ENCODE measurements at places on chromosomes 6 and 20.
A peak's percentile ranks its signal among the peaks of the same experiment; 100 is the strongest.

DNA sequence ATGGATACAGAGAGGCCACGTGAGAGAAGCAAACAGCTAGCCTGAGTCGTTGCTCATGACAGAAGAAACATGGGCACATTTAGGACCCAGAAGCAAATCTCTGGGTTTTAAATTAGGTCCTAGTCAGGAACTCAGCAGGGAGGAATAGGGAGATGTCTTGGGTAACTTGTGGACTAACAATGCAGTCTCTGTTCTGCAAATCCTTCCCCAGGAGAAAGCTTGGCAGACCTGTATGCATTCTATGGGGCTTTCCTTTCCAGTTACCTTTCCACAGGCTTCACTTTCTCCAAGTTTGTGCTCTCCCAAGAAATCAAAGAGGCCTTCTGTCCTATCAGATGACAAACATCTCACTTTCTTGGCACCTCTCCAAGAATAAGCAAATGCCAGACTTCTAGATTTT is 47.2 kb upstream of the PLCB4 start:
- H3K27ac ChIP-seq = no peak overlapping the region
- H3K4me1 ChIP-seq = peaks cover 4% of the 10 kb centered on the region
- H3K27me3 ChIP-seq = no peaks in the 10 kb centered on the region
- no peak for DNase-seq
- H3K4me3 ChIP-seq = no peak overlapping the region

- DNase-seq = no peak
- no peaks in the 10 kb centered on the region for H3K27me3 ChIP-seq
- no peaks in the 10 kb centered on the region for H3K4me1 ChIP-seq
- no peak overlapping the region for H3K4me3 ChIP-seq
Observed at GRCh38 chr20:17857639-17858449, 110.8 kb downstream of the SNX5 start.

DNA sequence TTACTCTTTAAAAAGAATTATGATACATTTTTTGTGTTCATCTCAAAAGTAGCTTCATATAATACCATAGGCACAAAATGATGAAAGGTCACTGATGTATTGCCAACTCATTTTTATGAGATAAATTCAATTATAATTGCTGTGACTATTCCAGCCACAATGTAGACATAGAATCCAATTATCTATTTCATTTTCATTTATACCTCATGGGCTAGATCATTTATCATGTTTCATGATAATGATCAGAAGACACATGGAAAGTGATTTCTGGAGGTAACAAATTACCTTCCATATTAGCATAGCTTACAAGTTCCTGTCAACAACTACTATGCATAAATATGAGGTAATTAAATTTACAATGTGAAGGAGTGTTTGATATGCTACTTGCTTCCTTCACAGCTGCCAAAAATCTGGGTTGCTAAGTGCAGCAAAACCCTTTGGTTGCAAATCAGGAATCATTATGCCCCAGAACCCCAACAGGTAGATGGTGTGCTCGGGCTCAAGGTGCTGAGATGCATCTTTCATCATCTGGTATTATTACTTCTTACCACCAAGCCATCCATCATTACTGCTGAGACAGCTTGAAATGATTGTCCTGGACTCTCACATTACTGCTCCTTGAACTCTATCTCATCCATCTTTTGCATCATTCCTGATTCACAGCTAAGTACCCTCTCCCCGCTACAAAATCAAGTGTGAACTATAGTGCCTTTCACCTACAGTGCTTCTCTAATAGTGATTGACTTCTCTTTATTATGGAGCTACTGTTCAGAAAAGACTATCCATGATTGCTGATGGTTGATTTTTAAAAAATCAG is 306.0 kb upstream of the THEMIS start:
- no peaks in the 10 kb centered on the region for H3K36me3 ChIP-seq
- H3K27ac ChIP-seq = no peak overlapping the region
- DNase-seq = no peak
- H3K4me1 ChIP-seq = no peaks in the 10 kb centered on the region

GRCh38 chr20:23413862-23414422 is 7.3 kb downstream of the NAPB start:
- H3K4me3 ChIP-seq = no peak overlapping the region
- DNase-seq = no peak

GRCh38 chr20:59788811-59789397 is 144.5 kb downstream of the SYCP2 start:
- no peak overlapping the region for H3K27ac ChIP-seq
- H3K4me3 ChIP-seq = no peak overlapping the region

GRCh38 chr6:45253453-45253852 is 74.7 kb upstream of the RUNX2 start:
- no peak for DNase-seq
- no peaks in the 10 kb centered on the region for H3K36me3 ChIP-seq
- H3K27ac ChIP-seq = no peak overlapping the region
- no peaks in the 10 kb centered on the region for H3K4me1 ChIP-seq

GRCh38 chr6:52653151-52653550 is 17.8 kb upstream of the TMEM14A start:
- no peaks in the 10 kb centered on the region for H3K36me3 ChIP-seq
- no peaks in the 10 kb centered on the region for H3K4me1 ChIP-seq
- H3K27me3 ChIP-seq = no peaks in the 10 kb centered on the region
- DNase-seq = no peak
- no peak overlapping the region for H3K27ac ChIP-seq

DNA sequence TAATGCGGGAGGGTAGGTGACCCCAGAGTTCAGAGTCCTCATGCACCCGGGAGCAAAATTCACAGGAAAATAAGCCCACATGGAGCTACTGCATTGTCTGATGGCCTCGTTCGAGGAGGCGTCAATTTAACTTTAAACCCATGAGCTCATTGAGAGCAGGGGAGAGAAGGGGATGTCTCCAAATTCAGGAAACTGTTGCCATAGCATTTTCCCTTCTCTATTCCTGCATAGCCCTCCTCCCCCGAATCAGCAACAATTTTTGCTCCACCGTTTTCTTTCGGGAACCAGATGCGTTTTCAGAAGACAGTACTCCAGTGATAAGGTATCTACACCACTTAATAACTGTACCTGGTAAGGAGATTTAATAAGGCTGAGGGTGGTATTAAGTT is 324 bp upstream of the LAMP5 start:
- peaks cover 36% of the 10 kb centered on the region for H3K27me3 ChIP-seq
- H3K4me1 ChIP-seq = no peaks in the 10 kb centered on the region
- no peak overlapping the region for H3K27ac ChIP-seq
- no peak for DNase-seq

- H3K27ac ChIP-seq = no peak overlapping the region
- H3K4me1 ChIP-seq = no peaks in the 10 kb centered on the region
- no peaks in the 10 kb centered on the region for H3K36me3 ChIP-seq
- no peaks in the 10 kb centered on the region for H3K27me3 ChIP-seq
- H3K4me3 ChIP-seq = no peak overlapping the region
Observed at GRCh38 chr6:23137611-23138010, 568.2 kb downstream of the HDGFL1 start.

GRCh38 chr20:17505636-17506517 is 25.3 kb downstream of the BFSP1 start:
- H3K4me3 ChIP-seq = peak overlapping the region; percentile 55
- H3K36me3 ChIP-seq = no peaks in the 10 kb centered on the region
- no peak for DNase-seq
- H3K27me3 ChIP-seq = no peaks in the 10 kb centered on the region

DNA sequence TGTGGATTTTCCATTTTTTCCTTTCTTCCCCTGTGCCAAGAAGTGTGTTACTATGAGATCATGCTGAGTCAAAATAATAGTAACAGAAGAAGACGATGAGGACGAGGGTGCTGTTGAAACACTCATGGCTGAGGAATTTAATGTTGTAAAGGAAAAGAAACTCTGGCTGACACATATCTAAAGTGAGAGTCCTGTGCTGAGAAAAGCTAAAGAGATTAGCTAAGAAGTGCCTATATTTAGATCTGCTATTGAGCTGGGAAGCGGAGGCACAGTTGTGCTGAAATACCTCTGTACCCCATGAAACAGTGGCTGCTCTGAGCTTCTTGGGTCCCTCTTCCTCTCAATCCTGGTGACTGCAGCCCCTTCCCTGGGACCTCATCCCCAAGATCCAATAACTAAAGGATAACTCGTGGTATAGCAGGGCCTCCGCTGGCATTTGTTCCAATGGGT is 1.1 kb upstream of the SYTL3 start:
- no peak overlapping the region for H3K4me3 ChIP-seq
- H3K27ac ChIP-seq = peak overlapping the region; percentile 80
- peaks cover 12% of the 10 kb centered on the region for H3K4me1 ChIP-seq
- no peaks in the 10 kb centered on the region for H3K36me3 ChIP-seq
- H3K27me3 ChIP-seq = no peaks in the 10 kb centered on the region

DNA sequence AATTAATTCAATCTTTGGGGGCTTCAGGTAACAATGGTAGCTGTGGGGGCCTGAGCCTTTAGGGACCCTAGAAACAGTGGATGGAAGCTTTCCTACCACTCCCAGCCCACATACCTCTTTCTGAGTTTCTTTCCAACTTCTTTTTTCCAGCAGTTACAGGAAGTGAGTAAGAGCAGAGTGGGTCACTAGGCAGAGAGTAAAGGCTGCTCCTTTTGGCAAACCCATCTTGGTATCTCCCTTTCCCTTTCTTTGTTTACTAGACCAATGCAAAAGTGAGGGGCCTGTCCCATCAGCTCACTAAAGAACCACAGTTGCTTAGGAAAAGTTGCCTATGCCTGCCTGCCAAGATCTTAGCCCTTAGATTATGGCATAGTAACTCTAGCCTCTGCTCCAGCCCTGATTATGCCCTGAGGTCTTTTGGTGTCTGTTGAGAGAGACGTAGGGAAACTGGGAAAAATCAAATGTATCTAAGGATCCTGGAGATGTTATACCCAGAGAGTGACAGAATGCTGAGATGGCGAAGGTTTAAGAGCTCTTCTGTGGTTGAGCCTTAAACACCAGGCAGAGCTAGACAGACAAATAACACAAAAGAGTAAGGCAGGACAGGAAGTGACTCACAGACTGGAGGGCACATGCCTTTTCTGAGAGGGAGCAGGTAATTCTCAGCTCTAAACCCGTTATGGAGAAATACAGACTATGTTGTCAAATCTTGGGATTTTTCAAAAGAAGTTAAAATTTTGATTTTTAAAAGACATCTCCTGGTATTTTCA is 31.3 kb downstream of the TRMT6 start:
- no peaks in the 10 kb centered on the region for H3K4me1 ChIP-seq
- DNase-seq = no peak
- no peak overlapping the region for H3K4me3 ChIP-seq
- H3K27ac ChIP-seq = no peak overlapping the region
- H3K36me3 ChIP-seq = no peaks in the 10 kb centered on the region

GRCh38 chr6:3431994-3432393 is 24.9 kb downstream of the SLC22A23 start:
- no peak for DNase-seq
- H3K4me3 ChIP-seq = no peak overlapping the region
- H3K4me1 ChIP-seq = peaks cover 18% of the 10 kb centered on the region
- no peaks in the 10 kb centered on the region for H3K36me3 ChIP-seq

- H3K27me3 ChIP-seq = no peaks in the 10 kb centered on the region
- no peak for DNase-seq
- peaks cover 3% of the 10 kb centered on the region for H3K4me1 ChIP-seq
- no peaks in the 10 kb centered on the region for H3K36me3 ChIP-seq
Observed at GRCh38 chr20:1267809-1268374, 1.8 kb downstream of the SNPH start.

- no peak overlapping the region for H3K27ac ChIP-seq
- no peaks in the 10 kb centered on the region for H3K36me3 ChIP-seq
- DNase-seq = no peak
- H3K27me3 ChIP-seq = no peaks in the 10 kb centered on the region
Observed at GRCh38 chr20:61424628-61425420, 172.8 kb downstream of the CDH4 start.

- no peaks in the 10 kb centered on the region for H3K27me3 ChIP-seq
- H3K4me1 ChIP-seq = no peaks in the 10 kb centered on the region
- H3K36me3 ChIP-seq = no peaks in the 10 kb centered on the region
- H3K4me3 ChIP-seq = no peak overlapping the region
- no peak for DNase-seq
- no peak overlapping the region for H3K27ac ChIP-seq
Observed at GRCh38 chr6:5599127-5599526, 337.8 kb downstream of the FARS2 start.

DNA sequence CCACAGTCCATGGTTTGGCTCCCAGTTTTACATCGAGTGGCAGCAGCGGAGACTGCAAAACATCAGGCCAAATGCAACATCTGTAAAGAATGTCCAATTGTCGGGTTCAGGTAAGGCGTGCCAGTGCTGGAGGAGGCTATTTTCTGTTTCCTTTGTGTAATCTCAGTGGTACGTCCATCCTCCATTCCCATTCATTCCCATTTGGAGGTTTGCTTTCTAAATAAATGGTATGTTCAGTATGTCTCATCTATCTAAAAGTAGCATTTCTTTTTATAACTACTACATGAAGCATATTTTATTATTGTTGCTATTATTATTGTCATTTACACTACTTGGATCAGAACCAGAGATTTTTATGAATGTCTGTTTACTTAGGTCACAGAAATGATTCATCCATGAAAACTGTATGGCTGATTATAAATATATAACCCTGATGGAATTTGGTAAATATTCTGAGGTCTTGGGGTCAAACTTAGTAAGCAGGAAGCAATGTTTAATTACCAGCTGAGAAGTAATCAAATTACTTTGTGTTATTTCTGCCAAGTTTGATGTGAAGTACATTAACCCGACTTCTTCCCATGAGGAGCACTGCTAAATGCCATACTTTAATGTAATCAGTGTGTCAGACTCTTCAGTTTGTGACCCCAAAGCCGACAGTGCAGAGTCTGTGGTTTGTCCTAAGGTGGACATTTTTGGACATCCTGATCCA is 512.9 kb downstream of the UTRN start:
- no peak for DNase-seq
- H3K36me3 ChIP-seq = no peaks in the 10 kb centered on the region
- H3K27me3 ChIP-seq = no peaks in the 10 kb centered on the region
- no peaks in the 10 kb centered on the region for H3K4me1 ChIP-seq
- H3K4me3 ChIP-seq = no peak overlapping the region

GRCh38 chr20:50546729-50547314 is 36.6 kb downstream of the PTPN1 start:
- H3K4me3 ChIP-seq = no peak overlapping the region
- H3K27ac ChIP-seq = peak overlapping the region; percentile 28
- H3K27me3 ChIP-seq = no peaks in the 10 kb centered on the region
- H3K36me3 ChIP-seq = no peaks in the 10 kb centered on the region
- H3K4me1 ChIP-seq = peaks cover 16% of the 10 kb centered on the region

- H3K36me3 ChIP-seq = peaks cover 44% of the 10 kb centered on the region
- peaks cover 12% of the 10 kb centered on the region for H3K4me1 ChIP-seq
- no peak overlapping the region for H3K4me3 ChIP-seq
- H3K27me3 ChIP-seq = no peaks in the 10 kb centered on the region
- no peak for DNase-seq
- H3K27ac ChIP-seq = no peak overlapping the region
Observed at GRCh38 chr6:7224731-7225130, 88.3 kb downstream of the SSR1 start.

Data from gastrocnemius medialis (tissue), 4 donors.